ENCODE measurements at places on chromosomes 2 and 18.
A peak's percentile ranks its signal among the peaks of the same experiment; 100 is the strongest.

- no peak for DNase-seq
These were observed 722.9 kb downstream of the BCL11A start for GRCh38 chr2:59830601-59831000.

DNA sequence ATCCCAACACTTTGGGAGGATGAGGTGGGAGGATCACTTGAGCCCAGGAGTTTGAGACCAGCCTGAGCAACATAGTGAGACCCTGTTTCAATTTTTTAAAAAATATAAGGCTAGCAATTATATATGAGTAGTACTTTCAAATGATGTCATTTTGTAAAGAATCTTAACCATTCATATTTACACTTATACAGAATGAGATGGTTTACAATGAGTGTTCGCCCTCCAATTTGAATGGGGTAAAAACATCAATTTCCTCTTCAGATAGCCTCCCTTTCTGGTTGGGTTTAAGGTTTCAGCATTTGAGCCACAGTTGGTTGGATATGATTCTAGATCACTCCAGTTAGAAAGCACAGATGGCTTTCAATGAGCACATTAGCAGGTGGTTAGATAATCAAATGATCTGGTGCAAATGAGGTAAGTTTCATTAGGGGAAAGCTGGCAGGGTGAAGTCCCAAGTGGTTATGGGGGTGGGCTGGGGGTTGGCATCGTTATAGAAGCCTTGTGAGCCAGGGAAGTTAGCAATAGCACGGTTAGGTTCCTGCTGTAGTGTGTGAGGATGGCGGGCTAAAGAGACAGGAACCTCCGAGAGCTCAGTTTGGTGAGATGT is 63.9 kb downstream of the TRPM8 start:
- DNase-seq, result no peak

- no peak for DNase-seq
These were observed 510.9 kb downstream of the TXNL1 start for GRCh38 chr18:56127322-56128099.

DNA sequence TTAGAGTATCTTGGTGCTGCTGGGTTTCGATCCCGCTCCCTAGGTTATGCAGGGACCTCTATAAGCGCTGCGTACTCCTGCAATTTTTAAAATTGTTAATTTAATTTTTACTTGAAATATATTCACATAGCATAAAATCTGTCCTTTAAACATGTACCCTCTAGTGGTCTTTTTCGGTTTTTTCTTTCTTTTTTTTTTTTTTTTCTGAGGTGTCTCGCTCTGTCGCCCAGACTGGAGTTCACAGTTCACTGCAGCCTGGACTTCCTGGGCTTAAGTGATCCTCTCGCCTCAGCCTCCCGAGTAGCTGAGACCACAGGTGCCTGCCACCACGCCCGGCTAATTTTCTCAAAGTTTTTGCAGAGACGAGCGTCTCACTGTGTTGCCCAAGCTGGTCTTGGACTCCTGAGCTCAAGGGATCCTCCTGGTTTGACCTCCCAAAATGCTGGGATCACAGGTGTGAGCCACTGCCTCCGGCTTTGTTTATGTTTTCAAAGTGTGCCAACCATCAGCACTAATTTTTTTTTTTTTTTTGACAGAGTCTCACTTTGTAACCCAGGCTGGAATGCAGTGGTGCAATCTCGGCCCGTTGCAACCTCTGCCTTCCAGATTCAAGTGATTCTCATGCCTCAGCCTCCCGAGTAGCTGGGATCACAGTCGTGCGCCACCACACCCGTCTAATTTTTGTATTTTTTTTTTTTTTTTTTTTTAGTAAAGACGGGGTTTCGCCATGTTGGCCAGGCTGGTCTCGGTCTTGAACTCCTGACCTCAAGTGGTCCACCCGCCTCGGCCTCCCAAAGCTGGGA is 585 bp upstream of the MOB1A start:
- DNase-seq, result no peak

DNA sequence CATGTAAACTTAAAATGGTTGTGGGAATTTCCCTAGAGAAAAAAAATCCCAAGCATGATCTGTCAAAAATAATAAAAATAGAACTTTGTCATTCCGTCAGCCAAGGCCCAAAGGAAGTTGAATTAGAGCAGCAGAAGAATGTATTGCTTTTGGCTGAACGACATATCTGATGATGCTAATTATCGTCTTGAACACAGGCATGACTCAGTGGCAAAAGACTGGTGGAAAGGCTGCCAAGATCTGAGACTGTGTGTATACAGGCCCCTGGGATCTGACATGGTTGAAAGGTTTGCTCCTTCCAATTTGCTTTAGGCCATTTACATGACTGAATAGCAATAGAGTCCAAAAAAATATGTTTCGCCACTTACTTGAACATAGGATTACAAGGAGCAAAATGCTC is 1057.1 kb upstream of the CRIM1 start:
- no peak for DNase-seq

- no peak for DNase-seq
These were observed 7.4 kb upstream of the B3GNT7 start for GRCh38 chr2:231387904-231388724.

- DNase-seq, result no peak
These were observed 149.1 kb upstream of the GATA6 start for GRCh38 chr18:22020127-22020866.

DNA sequence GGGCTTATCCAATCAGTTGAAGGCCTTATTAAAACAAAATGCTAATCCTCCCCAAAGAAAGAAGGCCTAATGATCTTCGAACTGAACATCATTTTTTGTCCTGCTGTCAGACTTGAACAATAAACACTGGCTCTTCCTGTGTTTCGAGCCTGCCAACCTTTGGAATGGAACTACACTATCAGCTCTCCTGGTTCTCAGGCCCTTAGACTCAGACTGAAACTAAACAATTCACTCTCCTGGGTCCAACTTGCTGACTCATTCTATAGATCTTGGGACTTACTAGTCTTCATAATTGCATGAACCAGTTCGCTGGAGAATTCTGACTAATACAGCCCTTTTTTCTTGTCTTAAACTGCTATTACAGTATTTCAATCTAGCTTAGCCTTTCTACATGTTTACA is 235.2 kb downstream of the LNPK start:
- no peak for DNase-seq

DNA sequence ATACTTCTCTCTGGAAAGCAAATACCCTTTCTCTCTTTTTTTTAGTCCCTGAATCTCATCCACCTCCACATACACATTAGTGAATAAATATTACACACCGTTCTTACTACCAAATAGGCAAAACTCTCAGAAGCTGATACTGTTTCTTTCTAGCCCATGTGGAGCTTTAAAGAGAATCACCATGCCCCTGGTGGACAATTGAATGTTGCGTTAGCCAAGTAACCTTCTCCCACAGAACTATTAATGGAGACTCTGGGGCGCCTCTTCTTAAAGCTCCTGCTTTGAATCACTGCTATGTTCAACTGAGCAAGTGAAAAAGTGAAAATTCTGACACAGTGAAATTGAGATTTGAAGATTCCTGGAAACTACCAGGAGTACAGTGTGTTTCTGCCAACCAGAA is 522.8 kb upstream of the CDH7 start:
- no peak for DNase-seq

DNA sequence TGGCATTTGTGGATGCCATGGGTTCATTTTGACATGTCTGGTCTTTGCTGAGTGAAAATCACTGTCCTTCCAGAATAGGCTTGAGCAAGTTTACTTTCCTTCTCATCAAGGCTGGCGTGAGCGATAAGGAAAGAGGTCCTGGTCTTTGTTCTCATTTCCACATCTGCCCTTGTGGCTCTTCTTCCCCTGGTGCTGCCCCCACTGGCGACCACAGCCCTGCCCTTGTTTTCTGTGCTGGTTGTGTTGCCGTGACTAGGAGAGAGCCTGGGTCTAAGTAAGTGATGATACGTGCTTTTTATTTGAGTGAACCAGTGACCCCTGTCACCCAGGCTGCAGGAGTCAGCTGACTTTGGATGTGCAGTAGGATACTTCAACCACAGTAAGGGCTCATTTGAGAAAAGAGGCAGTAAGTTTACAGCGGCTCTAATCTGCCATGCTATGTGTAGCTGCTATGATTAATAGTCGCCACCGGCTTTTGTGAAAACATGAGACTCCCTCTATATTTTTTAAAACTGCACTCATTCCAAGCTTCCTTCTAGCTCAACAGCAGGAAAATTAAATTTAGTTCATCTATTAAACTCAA is 441.7 kb downstream of the RNF144A start:
- peak; percentile 13 for DNase-seq

DNA sequence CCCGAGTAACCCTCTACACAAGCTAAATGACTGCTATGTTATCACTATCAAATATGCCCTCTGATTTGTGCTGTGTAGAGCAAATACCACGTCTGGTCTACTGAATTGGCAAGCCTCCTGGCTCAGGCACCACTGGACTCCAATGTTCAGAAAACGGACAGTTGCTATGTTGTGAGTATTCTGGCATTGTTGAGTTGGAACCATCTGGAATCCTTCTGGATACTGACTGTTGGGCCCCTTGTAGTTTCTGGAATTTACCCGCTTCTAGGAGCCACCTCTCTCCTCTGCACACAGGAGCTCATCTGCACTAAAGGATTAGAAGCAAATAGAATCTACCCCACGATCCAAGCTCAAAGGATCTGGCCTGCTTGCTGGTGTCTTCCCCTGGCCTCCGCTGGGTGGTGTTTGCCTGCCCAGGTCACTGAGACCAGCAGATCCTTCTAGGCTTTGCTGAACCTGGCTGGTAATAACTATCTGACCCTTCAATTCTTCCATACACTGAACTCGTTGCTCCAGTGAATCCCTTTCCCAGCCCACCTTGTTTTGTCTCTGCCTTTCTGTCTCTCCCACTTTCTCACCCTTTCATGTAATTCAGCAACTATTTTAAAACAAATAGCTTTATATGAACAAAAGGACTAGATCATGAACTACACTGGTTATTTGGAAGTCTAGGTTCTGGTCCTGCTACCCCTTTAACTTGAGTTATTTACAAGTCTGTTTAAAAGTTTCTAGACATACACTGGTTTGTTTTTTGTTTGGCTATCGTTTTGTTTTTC is 2.1 kb upstream of the HAAO start:
- no peak for DNase-seq

GRCh38 chr18:36217348-36217747 is 30.1 kb downstream of the MOCOS start:
- DNase-seq, result no peak

- no peak for DNase-seq
These were observed 1.4 kb downstream of the MARCHF7 start for GRCh38 chr2:159713631-159714246.

- DNase-seq, result no peak
These were observed 28.1 kb downstream of the ASAP2 start for GRCh38 chr2:9234680-9235146.

- no peak for DNase-seq
These were observed 33.6 kb upstream of the VWC2L start for GRCh38 chr2:214377286-214377624.

DNA sequence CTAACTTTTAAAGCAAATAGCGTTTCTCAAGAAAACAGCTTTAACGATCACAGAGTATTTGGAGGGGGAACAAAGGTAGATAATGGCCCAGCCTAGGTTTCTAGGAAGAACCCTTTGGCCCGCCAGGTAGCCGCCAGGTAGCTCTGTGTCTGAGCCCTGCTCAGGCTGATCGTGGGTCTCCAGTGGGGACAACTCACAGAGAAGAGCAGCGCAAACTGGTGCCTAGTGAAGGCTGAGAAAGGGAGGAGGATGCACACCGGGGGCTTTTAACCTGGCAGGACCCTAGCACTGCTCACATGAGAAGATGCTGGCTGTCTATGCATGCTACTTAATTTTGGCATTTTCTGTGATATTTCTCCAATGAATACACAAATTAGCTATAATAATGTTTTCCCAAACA is 5.8 kb downstream of the NGEF start:
- DNase-seq, result no peak

- no peak for DNase-seq
These were observed 13.7 kb downstream of the IL1RL2 start for GRCh38 chr2:102200539-102200938.

DNA sequence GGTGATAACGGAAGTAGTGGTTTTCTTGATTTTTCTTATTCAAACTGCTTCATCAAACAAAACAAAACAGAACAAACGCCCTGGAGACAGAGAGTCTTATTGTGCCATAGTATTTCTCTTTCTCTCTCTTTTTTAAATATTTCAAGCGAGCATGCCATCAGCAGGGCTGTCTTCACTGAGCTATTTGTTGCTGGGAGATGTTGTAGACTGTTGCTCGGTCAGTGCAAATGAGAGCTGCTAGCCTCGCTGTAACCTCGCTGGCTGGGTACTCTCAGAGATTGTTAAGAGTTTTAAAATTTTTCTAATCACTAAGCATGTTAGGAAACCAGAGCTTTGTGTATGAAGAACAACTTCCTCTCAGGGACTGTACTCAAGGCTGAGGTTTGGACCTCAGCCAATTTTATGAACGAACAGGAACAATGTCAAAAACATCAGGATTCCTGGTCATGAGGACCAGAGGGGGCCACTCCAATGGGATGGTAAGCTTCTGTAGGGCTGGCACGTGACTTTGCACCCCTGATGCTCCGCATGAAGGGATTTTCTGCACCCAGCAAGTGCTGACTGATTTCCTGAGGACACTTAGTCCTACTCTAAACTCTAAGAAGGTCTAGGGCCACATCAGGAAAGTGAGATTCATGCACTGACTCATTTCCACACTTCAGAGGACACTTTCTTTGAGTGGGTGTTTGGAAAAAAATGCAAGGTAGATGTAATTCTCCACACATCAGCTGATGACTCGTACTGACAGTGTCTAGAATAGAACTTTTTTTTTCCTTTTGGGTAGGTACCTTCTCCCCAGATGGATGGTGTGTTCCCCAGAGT is 59.8 kb upstream of the IL1R1 start:
- DNase-seq, result peak; percentile 80

GRCh38 chr2:24754985-24755705 is 38.0 kb downstream of the PTRHD1 start:
- no peak for DNase-seq

- no peak for DNase-seq
These were observed 40.7 kb upstream of the TEX51 start for GRCh38 chr2:126858013-126858412.

- DNase-seq, result no peak
These were observed 207.1 kb upstream of the SMAD2 start for GRCh38 chr18:48137374-48138081.

- no peak for DNase-seq
These were observed 12.2 kb downstream of the METAP1D start for GRCh38 chr2:172011812-172012575.

Data from activated CD4-positive, alpha-beta memory T cell treated with anti-CD3 and anti-CD28 coated beads for 36 hours (primary cell).